ENCODE measurements at places on chromosomes 1 and 21.

DNA sequence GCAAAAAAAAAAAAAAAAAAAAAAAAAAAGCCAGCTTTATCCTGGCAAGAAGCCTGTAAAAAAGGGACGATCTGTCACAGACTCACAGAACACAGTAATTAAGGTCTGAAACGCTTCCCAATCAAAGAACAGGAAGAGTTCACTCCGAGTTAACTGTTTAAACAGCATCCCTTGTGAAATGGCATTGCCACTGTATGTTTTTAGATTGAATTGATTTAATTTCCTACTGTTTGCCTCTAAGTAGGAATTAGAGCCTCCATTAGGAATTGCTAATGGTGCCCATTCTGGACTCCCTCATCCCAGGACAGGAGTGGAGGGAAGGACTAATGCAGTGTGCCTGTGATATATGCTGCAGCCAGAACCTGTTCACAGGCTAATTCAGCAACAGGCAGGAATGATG, 370.8 kb downstream of the RWDD3 start:
- DNase-seq = no peak

DNA sequence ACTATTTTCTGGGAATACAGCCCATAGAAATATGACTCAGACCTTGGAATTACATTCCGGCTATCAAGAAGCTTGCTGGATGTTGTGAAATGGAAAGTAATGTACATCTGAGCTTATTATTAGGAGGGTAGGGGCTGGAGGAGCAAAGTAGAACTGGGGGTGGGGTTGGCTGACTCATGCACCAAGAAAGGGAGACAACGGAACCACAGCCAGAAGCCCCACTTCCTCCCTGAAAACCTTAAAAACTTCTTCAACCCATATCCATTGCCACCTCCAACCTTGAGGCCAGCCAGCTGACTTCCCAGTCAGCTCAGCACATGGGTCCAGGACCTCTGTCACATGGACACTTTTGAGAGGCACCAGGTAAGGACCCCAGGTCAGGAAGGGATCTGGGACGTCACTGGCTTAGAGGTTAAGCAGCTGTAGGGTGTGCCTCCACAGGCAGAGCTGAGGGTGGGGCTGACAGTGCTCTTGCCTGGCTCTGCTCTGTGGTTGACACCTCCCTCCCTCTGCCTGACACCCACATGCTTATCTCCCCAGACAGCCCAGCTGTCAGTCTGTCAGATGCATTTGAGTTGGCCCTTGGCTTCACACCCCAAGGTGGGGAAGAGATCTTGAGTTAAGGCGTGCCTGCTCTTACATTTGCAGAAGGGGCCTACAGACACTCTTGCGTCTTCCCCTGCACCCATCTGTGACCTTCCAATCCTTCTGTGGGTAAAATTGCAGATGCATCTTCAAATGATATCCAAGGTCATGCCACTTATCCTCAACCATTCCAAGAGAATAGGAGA, 5.7 kb upstream of the ZNF683 start:
- DNase-seq = peak; percentile 86

DNA sequence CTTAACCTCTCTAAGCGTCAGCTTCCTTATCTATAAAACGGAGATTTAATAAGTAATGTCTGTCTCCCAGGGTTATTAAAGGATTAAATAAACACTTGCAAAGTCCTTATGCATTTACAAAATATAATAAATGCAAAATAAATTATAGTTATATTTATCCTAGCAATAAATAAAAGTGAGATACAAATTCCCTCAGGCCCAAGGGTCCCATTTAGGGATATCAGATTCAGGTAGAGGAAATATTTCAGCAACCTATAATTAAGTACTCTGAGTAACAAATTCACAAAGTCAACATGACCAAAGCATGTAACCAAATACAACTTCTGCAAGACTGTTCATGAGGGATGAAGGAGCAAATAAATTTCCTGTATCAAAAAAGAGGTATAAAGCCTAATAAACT, 17.9 kb downstream of the NVL start:
- no peak for DNase-seq

GRCh38 chr1:22829309-22829989, 118.8 kb downstream of the EPHB2 start:
- DNase-seq = no peak

- no peak for DNase-seq
Observed at GRCh38 chr1:181656491-181656890, 173.2 kb downstream of the CACNA1E start.

GRCh38 chr1:24045771-24046170, 65.6 kb upstream of the SRSF10 start:
- DNase-seq = no peak

DNA sequence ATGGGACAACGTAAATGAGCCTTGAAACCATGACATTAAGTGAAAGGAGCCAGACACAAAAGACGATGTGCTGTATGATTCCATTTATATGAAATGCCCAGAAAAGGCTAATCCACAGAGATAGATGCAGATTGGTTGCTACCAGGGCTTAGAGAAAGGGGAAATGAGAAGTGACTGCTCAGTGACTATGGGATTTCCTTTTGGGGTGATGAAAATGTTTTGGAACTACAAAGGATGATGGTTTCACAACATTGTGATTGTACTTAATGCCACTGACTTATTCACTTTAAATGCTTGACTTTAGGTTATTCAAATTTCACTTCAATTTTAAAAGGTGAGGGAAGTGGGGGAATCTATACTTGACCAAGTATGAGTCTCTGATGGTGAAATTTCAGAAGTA, 414.3 kb downstream of the SETD4 start:
- no peak for DNase-seq

Measured in DND-41 (cell line).